Fibroblast of skin of back (primary cell): ENCODE measurements at places on chromosomes 3 and 15.

DNA sequence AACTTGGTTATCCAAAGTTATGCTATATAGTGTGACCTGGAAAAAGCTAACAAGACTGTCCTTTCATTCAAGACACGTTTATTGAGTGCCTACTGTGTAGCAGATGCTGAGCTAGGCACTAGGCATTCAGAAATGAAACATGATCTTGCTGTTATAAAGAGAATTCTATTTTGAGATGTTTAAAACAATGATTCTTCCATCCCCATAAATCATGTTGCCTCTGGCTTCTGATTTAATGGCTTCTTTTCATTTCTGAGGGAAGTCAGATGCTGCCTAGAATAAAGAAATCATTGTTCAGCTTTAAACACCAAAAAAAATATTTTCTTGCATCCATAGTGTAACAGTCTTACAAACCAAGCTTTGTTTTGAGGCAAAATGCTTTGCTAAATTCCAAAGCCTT lies 620.9 kb upstream of the UBE2E2 start:
- DNase-seq = no peak

DNA sequence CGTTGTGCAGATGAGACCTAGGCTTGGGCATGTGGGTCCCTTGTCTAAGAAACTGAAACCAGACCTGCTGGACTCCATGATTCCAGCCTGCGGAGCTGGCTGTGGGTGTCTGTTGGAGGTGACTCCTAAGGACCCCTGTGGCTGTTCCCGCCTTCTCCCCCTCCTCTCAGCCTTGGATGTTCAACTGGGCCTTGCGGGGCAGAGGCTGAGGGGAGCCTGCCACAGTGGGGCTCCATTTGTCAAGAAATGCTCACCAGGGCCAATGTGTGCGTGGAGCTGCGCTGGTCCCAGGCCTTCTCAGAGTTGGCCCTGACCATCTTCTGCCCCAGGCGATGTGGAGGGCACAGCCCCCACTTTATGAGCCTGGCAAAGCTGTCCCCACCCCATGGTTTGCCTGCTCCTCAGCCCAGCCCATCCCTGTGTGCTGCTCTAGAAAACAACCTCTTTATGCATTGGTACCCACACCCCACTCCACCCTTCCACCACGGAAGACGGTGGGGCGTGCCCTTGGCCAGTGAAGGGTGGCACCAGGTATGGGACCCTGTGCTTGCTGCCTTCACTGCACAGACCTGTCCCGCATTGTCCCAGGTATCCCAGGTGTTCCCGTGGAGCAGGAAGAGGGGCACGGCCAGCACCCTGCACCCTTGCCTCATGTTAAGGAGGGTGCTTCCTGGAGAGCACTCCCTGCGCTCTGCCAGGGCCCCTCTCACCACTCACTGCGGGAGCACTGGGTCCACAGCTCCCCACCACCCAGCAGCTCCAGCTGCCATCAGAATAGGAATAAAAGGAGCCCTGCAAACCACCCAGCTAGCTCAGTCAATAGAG lies 7.9 kb downstream of the MESP2 start:
- no peak for DNase-seq

DNA sequence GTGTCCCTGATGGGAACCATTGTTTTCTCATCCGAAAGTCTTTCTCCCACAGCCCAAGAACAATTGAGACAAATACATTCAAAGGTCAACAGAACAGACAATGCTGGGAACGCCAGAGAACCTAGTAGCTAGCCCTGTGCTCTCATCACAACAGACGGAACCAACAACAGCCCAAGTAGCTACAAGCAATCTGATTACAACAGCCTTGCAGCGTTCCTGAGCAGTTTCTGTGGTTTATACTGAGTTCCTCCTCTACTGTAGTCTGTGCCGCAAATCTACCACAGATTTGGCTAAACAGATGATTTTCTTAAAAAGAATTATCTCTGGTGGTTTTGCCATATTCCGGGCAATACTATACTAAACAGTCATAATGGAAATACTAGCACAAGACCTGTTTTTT lies 435.6 kb downstream of the MECOM start:
- DNase-seq = peak; percentile 59

- DNase-seq = peak; percentile 7
Observed at GRCh38 chr3:195450731-195451229, 8.0 kb upstream of the ACAP2 start.

DNA sequence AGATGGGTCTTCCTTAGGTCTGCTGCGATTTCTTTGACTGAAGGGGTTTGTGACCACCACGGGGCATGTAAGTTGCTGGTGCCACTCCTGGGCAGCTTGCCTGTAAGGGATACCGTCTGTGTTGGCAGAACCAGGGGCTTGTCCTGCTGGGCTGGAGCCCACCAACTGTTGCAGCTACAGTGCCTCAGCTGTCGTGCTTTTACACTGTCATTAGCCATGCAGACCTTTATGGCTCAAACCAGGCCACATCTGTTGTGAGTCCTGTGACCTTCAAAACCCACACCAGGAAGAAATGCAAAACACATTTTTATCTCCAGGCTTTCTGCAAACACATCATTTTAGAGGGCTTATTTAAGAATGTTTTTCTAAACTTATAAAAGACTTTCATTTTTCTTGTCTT lies 168.7 kb downstream of the PTPRG start:
- no peak for DNase-seq

DNA sequence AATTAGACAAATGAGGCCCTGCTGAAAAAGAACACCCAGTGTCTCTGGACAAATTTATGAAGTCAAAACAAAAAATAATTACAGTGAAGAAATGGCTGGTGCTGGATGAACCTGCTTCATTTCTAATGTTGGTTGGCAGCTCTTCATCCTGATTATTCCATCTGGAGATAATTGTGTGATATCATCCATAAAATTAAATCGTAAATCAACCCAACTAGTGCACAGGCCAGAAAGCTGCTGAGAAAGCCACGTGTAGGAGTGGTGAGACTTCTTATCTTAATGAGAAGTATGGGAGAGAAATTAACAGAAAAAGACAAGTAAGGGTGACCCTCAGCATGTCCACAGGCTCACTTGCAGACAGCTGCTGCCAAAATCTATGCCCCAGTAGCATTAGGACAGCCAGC lies 465.2 kb upstream of the TGFBR2 start:
- no peak for DNase-seq

- DNase-seq = no peak
Observed at GRCh38 chr3:56822501-56822900, 20.8 kb upstream of the ARHGEF3 start.

DNA sequence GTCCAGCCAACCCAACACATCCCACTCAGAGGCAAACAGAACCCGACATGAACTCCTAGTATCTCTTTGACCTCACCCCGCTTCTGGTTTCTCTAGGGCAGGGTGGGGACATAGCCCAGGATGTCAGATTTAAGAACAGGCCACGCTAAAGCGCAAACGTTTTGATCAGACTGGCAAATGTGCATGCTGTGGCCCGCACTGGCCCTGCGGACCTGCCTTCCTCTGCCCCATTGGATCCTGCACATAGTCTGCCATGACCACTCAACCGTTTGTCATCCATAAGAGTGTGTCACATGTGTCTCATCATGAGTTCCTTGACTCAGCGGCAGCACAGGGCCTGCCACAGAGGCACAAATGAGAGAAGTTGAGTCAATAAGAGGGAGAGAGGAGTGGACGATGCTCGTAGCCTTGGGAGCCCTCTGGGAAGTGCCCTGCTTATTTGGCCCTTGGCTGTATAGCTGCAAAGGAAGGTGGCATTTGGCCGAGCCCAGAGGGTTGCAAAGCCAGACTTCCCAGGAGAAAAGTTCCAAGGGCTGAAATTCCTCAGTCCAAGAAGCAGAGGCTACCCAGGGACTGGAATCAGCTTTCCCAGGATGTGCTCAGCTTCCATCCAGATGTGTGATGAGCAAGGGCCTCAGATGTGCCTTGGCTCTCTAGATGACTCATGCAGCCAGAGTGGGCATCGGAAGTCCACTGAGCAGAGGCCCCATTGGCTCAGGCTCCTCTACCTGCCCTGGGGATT lies 55.5 kb upstream of the SLCO2A1 start:
- no peak for DNase-seq

DNA sequence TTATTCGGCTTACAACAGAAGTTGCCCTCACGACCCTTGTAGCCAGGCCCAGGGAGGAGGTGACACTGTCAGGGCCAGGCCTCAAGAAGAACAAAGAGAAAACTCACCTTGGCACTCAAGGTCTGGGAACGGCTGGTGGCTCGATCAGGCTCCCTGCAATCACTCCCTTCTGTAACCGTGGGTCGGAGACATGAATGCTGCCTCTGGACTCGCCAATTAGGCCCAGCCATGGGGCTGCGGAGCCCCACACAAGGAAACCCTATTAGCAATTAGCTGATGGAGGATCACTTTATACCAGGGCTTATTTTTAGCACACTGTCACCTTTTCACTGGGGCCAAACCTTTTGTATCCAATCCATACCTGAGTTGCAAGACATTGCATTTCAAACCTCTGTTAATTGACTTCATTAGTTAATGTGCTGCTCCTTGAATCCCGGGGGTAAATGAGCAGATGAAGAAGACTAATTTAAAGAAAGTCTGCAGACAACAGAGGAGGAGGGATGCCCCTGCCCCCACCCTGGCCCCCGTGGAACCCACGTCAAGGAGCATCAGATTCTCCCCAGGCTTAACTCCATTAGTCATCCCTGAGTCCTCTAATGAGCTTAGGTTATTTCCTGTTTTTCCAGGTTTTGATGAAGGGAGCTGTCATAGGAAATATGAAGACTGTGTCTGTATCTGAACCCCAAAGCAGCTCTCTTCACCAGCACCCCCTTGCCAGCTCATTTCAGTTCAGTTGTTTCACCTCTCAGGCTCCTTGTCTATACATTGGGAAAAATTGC lies 255.3 kb downstream of the RORA start:
- peak; percentile 85 for DNase-seq

DNA sequence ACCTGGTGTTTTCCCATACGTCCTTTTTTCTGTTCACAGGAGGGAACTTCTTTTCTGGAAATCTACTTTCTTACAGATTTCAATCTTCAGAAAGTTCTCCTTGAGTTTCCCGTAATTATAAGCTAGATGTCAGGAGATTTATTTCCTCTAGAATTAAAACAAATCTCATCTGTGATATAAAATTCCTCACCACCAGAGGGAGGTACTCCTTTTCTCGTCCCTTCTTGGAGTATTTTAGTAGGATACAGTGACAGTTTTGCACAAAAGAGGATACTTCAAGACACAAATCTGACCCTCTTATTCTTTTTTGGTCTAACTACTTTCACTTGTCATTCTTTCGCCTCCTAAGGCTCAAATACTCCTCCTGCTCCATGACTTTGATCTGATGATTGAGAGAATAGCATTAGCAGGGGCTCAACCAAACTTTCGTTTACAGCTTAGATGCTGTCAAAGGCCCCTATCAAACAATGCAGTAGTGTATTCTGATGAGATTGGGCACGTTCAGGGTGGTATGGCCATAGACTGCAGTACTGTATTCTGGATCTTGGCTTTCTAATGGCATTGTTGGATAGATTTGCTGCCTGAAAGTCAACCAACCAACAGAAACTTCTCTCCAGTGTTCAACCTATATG lies 38.0 kb downstream of the TMEM41A start:
- peak; percentile 4 for DNase-seq

DNA sequence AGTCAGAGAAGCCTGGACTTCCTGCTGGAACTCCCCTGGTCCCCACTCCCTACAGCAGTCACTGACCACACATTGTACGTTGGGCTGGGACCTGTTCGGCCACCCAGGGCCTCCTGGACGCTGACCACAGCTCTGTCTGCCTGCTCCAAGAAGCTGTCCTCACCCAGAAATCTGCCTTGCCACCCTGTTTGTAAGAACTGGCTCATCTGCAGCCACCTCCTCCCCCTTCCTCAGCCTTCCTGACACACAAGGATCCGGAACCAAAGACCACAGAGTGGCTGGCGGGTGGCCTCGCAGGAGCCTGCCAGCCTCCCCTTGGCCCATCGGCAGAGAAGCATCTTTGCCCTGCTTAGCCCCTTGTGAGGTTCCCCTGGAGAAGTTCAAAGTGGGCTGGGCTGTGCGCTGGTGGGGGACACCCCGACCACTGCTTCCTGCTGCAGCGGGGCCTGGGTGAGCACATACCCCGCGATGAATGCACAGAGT lies 91.9 kb downstream of the PCSK6 start:
- no peak for DNase-seq

GRCh38 chr3:12371525-12372140 lies 82.8 kb downstream of the PPARG start:
- DNase-seq = peak; percentile 31

DNA sequence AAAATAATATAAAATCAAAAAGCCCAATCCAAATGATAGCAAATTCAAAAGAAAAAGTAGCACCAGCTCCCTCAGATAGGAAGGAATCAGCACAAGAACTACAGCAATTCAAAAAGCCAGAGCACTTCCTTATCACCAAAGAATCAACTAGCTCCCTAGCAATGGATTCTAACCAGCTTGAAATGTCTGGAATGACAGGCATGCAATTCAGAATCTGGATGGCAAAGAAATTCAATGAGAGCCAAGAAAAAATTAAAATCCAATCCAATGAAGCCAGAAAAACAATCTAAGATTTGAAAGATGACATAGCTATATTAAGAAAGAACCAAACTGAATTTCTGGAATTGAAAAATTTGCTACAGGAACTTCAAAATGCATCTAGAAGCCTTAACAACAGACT lies 1334.4 kb upstream of the ALCAM start:
- DNase-seq = peak; percentile 62

DNA sequence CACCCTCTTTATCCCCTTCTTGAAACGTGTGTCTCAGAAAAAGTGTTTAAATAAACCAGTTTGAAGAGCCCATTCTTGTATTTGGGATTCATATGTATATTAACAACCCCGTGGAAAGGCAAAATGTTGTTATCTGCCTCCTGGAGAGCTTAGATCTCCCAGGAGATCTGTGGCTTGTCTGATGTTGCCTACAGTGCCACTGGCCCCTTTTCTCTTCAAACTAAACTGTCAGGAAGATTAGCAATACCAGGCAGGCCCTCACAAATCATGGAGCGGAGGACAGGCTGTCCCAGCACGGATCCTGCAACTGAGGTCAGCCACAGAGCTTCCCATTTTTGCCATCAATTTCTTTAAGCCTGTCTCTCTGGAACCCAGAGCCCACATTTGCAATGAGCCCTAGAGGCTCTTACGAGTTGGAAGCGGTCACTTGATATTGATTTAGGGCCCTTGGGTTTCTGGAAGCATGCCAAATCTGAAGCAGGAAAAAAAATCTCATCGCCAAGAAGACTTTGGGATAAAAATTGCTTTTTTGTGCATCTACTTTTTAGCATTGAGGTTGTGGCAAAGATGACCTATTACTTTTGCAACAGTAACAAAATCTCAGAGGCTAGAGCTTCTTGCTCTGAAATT lies 234.1 kb downstream of the OPA1 start:
- no peak for DNase-seq

DNA sequence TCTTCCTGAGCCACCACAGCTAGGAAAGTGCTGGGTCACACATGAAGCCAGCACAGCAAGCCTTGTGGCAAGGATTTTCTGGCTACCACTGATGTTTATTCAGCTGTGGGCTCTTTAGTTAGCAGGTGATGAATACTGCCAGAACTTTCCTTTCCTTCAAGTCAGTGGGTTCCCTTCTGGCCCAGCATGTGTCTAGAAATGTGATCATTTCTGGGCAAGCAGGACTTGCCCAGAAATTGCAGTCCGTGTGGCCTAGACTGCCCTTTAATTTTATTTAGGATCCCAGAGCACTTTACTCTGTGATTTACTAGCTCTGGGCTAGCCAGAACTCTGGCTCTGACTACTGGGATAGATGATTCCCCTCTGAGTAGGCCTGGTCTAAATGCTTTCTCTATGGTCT lies 397.5 kb downstream of the ZIC4 start:
- peak; percentile 43 for DNase-seq
